ENCODE measurements at places on chromosomes 5 and 9. TPM values are rescaled to one million over a fixed set of nuclear protein-coding genes. Genes with fewer than 3 reads are reported as not detected.

DNA sequence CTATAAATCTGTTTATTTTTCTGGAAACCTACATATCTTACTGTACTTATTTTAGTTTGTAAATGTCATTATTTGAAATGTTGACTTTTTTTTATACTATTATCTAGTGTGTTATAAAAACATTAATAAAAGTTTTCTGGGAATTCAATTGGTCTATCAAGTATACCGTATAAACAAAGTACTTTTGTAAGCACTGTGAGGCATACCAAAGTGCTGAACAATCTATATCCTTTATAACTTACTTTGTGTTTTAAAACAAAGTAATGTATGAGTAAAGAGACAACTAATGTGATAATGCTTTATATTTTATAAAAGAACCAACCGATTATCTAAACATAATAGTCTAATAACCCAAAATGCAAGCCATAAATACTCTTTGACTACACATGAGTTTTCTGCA lies 23.1 kb downstream of the EDIL3 start:
- no peaks in the 10 kb centered on the region for H3K4me1 ChIP-seq
- DNase-seq = no peak
- H3K4me3 ChIP-seq = no peak overlapping the region
- no peaks in the 10 kb centered on the region for H3K36me3 ChIP-seq
- no peak overlapping the region for H3K27ac ChIP-seq

Gene PCDHAC2
- 1.4 TPM for total RNA-seq

DNA sequence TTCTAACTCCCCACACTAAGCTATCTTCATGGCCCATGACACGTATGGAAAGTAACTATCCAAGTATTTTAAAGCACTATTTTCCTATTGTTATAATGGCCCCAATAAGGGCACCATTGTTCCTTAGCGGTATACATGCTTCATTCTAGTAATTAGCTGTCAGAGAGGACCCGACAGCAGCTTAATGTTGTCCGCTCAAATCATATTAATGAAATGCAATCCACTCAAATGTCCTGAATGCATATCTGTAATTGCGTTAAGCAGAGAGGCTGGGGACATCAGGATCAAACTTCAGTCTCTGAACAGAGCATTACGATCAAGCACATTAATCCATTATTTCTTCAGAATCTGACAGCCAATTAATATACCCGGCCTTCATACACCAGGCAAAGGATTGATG lies 139.7 kb downstream of the CRB2 start:
- no peaks in the 10 kb centered on the region for H3K4me1 ChIP-seq
- no peak overlapping the region for H3K27ac ChIP-seq
- no peaks in the 10 kb centered on the region for H3K36me3 ChIP-seq
- no peaks in the 10 kb centered on the region for H3K27me3 ChIP-seq
- no peak overlapping the region for H3K4me3 ChIP-seq
- DNase-seq = no peak

Gene ANKRD20A1
- 1.9 TPM for total RNA-seq

Gene ENTPD8
- total RNA-seq = not detected

DNA sequence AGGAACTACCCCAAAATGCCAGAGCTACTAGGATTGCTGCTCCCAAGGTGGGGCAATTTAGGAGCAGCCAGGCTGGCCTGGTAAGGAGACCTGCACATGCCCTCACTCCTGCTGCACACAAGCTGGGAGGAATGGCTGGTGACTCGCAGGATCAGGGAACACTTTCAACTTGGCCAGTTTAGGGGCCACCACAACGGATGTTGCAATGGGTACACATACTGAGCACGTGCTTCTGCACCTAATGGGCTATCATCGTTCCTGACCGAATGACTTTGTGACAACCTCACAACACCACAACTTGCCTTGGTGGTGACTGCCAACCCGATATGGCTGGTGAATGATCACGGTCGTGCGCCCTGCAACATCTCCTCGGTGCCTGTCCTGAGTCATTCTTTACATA lies 172.0 kb downstream of the ROR2 start:
- no peaks in the 10 kb centered on the region for H3K4me1 ChIP-seq
- DNase-seq = no peak

Gene SH3GLB2
- 64.9 TPM for total RNA-seq

Data from aorta (tissue), 5 donors.